Inflammatory macrophage treated with lipopolysaccharide for 4 hours (primary cell): ENCODE measurements at places on chromosomes 12 and 14.
A peak's percentile ranks its signal among the peaks of the same experiment; 100 is the strongest.

- DNase-seq = peak; percentile 24
Observed at GRCh38 chr14:81348061-81348460, 52.1 kb downstream of the STON2 start.

GRCh38 chr14:100428727-100429126 is 105.6 kb downstream of the SLC25A47 start:
- peak; percentile 63 for DNase-seq

DNA sequence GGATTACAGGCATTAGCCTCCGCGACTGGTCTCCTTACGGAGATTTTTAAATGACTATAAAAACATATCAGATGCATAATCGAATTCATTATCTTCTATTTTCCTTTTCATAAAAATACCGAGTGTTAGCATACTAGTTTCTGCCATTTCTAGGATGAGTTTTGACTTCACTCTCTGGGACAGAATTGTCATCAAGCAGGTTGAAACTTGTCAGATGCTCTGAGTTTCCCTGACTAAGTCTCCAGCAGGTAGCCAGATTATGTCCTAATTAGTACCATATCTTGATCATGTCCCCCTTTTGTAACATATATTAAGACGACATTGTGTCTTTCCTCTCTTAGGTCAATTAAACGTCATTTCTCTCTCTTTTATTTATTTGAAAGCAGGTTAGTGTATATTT is 103.5 kb upstream of the RASSF8 start:
- no peak for DNase-seq

GRCh38 chr12:57993030-57993429 is 51.7 kb downstream of the ATP23 start:
- no peak for DNase-seq

DNA sequence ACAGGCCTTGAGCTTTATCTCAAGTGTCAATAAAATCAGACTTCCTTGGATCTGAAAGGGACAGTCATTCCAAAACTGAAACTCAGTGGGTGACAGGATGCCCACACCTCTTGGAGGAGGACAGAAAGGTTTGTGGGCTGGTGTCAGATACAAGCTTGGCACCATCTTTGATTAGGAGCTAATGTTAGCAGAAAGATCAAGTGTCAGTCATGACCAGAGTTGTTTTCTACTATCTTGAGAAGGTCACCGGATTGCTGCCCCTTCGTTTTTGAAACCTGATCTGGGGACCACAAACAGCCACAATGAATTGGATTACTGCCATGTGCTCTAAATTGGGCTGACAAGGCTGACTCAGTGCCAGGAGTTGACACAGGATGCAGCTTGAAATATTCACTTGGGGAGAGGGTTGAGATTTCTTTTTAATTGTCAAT is 88.3 kb downstream of the OTOGL start:
- DNase-seq = no peak

GRCh38 chr12:3077572-3078081 is 448 bp downstream of the TSPAN9 start:
- DNase-seq = no peak

DNA sequence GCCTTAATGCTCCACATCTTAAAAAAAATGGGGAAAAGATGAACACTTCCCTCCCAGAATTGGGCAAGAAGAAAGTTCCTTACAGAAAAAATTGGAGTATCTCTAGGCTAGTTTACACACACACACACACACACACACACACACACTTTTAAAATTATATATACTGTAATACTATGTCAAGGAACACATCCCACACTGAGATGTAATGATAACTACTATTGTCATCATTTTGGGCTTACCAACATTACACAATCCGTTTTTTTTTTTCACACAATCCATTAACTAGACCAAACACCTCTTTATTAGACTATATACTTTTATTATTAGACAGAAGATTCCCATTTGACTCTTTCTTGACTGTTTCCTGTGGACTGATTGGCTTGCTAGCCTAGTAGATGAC is 2.5 kb downstream of the LTBR start:
- DNase-seq = peak; percentile 76

GRCh38 chr14:100677554-100678468 is 48.9 kb upstream of the DLK1 start:
- DNase-seq = peak; percentile 30

- DNase-seq = peak; percentile 4
Observed at GRCh38 chr14:75875958-75876357, 105.8 kb downstream of the TGFB3 start.

- no peak for DNase-seq
Observed at GRCh38 chr12:82835217-82835616, 148.5 kb downstream of the TMTC2 start.

DNA sequence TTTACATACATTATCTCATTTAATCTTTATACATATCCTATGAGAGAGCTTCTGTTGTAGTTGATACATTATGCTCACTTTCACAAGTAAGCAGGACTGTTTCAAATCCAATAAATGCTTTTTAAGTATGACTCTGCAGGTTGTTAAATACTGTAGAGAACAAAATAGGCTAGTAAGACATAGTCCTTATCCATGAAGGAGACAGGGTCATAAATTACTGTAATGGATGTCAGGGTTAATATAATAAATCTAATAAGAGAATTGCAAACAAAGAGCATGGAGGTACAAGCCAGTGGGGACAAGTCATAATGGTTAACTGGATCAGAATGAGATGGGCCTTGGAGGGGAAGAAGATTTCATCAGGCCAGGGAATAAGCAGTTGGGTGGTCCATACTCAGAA is 303.8 kb upstream of the RGS6 start:
- DNase-seq = no peak

DNA sequence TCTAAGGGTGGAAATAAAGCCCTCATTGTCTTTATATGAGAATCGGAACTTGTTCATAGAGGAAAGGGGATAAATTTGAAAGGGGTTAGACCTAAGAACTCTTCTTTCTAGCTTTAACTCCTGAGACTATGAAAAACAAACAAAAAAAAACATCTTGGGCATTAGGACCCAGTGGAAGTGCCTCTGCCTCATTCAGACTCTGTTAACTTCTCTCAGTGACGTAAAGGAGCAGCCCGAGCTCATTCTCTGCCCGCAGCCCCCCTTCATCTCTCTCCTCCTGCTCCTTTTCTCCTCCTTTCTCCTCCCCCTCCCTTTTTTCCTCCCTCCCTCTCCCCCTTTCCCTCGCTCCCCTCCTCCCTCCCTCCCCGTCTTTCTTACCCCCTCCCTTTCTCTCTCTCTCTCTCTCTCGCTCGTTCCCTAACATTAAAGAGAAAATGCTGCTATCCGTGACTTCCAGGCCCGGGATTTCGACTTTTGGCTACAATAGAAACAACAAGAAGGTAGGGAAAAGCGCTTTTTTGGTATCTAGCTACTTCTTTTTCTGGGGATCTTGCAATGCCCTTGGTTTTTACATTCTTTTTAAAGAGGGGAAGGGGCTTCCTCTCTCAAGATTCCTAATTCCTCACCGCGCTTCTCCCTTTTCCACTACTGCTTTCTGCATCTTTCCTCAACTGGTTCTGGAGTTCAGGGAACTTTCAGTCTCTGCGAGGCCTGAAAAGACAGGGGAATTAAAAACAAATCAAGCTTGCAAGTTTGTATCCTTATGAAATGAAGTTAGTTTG is at the start of gene RBMS2:
Gene RBMS2, plus strand, starts transcription at position 231 of the 782 bp plus-strand sequence. Its CDS starts 204 bp downstream, at position 435.
- peak; percentile 55 for DNase-seq

DNA sequence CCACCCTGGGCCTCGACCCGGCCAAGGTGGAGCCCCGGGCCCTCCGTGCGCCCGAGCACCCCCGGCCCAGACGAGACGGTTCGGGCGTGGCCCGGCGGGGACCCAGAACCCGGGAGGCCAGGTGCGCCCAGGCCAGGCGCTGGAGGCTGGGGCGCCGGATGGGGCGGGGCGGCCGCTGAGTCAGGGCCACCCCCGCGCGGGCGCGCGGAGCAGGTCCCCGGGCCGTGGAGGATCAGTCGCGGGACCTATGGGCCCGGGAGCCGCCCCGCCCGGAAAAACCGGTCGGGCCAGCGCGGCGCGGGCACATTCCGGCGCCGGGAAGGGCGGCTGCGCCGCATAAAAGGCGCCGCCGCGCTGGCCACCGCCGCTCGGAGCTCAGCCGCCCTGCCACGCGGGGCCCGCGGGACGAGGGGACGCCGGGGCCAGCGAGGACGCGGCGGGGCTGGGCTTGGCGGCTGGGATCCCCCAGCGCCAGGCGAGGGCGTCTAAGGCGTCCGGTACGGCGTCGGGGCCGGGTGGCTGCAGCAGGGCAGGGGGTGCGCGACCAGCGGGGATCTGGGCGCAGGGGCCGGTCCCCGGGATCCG is 21.5 kb upstream of the KIF26A start:
- no peak for DNase-seq

- no peak for DNase-seq
Observed at GRCh38 chr12:72468505-72468904, 196.3 kb downstream of the TRHDE start.

DNA sequence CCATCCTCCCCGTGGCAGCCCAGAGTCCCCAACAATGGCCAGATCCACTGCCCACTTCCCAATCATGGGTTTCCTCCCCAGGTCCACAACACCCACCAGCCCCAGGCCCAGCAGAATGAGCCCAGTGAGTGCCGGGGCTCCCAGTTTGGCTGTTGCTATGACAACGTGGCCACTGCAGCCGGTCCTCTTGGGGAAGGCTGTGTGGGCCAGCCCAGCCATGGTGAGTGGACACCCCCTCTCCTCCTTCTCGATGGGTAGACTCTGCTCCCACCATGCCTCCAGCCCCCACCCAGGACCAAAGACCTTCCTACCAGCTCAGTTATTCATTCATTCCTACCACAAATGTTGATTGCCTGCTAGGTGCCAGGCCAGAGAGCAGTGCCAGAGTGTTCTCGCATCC is 23.8 kb downstream of the PAPLN start:
- no peak for DNase-seq

DNA sequence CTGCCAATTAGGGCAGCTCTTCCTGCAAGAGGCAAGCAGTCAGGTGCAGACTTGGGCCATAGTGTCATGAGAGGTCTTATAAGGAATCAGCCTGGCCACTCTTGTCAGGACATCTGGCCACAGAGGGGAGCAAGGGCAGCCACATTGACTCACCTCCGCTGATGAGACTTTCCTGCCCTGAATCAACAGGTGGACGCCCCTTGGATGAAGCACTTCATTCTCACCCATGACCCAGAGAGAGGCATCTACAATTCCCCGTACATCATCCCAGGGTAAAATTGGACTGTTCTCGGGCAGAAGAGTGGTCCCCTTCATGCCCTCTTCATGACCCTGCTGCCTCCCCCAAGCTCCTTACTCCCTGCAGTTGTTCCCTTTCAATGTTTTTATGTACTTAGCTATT is 16.9 kb downstream of the DAO start:
- DNase-seq = no peak

GRCh38 chr12:3789838-3790237 is 36.9 kb upstream of the CRACR2A start:
- no peak for DNase-seq

DNA sequence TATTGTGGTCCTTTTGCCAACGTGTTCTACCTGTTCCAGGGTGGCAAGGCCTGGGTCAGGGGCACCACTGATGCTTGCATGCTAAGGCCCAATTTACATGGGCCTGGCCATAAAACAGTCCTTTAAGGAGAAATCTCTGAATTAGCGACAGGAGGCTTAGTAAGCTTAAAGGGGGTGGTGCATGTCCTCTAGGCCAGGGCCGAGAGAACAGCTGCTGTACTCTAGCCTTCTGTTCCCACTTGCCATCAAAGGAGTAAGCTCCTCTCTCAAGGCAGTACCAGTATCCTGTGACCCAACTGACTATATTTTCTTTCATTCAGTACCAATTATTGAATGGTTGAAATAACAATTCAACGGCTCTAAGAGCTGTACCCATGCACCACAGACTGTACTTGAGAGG is 67.7 kb upstream of the ZDHHC17 start:
- DNase-seq = no peak

- DNase-seq = peak; percentile 98
Observed at GRCh38 chr14:103418481-103418818, 33.2 kb downstream of the MARK3 start.

DNA sequence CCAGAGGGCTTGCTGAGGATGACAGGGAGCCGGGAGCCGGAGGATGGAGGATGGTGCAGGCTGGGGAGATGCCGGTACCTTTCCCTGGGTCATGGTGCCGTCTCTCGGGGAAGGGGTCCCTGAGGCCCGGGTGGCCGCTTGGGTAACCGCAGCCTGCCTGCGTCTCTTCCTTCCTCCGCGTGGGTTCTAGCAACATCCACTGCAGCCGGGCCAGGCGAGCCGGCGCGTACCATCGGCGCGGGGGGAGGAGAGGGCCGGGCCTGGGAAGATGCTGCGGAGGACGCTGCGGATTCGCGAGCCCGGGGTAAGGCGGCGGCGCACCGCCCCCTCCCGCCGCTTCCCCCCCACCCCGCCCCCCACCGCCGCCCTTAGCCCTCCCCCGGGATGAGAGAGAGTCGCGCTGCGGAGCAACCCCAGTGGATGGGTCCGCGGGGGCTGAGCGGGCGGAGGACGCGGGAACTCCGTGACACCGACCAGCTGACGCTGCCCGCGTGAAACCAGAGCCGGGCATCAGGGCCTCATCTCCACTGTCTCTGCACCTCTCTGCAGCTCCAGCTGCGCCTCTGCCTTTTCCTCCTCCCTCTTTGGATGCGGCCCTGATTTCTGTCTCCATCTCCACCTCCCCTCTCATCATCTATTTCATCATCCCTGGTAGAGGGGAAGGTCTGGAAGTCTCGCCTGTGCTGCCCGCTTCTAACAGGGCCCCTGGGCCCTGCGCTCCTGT is at the start of gene FAIM2:
Gene FAIM2, minus strand, starts transcription at position 201 of the 724 bp plus-strand sequence. Its CDS starts 108 bp downstream, at position 93.
- DNase-seq = no peak

DNA sequence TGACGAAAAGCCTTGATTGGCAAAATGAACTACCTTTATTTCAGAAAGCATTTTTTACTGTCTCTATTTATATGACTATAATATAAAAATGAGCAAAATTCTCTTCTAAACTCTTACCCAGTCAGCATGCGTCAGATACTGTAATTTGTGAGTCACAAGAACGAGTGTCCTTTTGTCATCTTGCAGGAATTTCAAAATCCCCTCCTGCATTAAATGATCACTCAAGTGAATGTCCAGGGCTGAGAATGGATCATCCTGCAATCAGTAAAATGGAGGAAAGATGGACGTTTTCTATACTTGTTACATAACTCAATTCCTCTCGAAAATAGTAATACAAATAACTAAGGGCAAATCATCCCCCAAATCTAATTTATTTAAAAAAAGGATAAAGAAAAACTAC is 77.7 kb upstream of the KCNJ8 start:
- no peak for DNase-seq

DNA sequence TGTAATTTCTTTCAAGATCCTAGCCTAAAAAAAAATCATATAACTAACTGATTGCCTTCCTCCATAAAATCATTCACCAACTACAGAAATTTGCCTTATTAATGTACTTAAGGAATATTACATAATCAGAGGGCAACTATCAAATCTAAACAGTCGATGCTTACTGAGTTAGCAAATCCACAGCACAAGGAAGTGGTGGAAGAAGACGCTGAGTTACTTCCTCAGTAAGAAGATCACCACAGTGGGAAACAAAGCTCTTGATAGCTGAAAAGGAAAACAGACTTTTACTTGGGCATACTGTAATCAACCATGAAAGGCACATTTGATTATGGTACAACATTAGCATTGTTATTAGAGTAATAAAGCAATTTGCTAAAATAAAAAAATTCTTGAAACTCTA is 48.7 kb downstream of the HEATR5A start:
- peak; percentile 47 for DNase-seq

- no peak for DNase-seq
Observed at GRCh38 chr14:71317385-71318096, 410.3 kb downstream of the PCNX1 start.
